ENCODE measurements at places on chromosomes 1 and 21. TPM values are rescaled to one million over a fixed set of nuclear protein-coding genes. Genes with fewer than 3 reads are reported as not detected.

GRCh38 chr1:165854101-165854845 is 26.9 kb downstream of the UCK2 start:
- no peak for DNase-seq

GRCh38 chr1:245859493-245860114 is 647.5 kb downstream of the SMYD3 start:
- DNase-seq: no peak

GRCh38 chr21:17388226-17388625 is 124.6 kb upstream of the CXADR start:
- no peak for DNase-seq

The RGS1 gene
- polyA plus RNA-seq: 3.8 TPM

The RUNX1 gene
- 2.4 TPM for polyA plus RNA-seq

Measured in left renal pelvis (tissue), 4 donors.